Iris pigment epithelial cell (primary cell): ENCODE measurements at places on chromosomes 11 and 22.
A peak's percentile ranks its signal among the peaks of the same experiment; 100 is the strongest.

- no peak for DNase-seq
Measured at GRCh38 chr22:39504071-39504470, 2.0 kb downstream of the MIEF1 start.

- DNase-seq = no peak
Measured at GRCh38 chr11:113018913-113019312, 57.7 kb downstream of the NCAM1 start.

DNA sequence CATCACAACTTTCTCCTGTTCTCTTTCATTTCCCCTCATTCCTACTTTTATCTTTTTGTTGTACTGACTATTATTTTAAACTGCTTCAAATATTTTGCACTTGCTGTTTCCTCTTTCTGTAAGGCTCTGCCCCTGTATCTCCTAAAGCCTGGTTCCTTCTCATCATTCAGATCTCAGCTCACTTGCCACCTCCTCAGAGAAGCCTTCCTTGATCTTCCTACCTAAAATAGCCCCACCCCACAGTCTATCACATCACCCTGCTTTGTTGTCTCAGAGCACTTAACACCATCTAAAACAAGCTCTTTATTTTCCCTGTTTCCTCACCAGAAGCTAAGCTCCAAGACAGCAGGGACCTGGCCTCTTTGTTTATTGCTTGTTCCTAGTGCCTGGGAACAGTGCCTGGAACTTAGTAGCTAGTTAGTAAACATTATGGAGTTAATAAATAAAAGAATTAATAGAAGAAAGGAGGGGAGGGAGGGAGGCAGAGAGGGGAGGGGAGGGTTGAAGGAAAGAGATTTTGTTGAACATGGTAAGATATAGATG, 2.5 kb upstream of the STK33 start:
- DNase-seq = no peak

DNA sequence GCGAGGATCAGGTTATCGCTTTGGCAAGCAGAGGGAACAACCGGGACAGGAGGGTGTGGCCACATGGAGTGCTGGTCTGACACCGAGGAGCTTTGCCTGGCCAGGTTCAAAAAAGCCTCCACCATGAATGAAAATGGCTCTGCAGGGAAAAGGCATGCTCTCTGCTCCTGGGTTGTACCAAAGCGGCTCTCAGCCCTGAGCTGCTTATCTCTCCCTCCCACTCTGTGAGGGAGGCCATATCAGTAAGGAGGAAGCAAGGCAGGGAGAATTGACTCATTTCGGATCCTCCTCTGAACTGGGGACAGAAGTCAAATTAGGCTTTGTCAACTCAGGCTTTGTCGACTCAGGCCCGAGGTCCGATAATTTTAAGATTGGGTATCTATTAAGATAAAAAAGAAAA, 82.9 kb upstream of the CRTAM start:
- DNase-seq = no peak

DNA sequence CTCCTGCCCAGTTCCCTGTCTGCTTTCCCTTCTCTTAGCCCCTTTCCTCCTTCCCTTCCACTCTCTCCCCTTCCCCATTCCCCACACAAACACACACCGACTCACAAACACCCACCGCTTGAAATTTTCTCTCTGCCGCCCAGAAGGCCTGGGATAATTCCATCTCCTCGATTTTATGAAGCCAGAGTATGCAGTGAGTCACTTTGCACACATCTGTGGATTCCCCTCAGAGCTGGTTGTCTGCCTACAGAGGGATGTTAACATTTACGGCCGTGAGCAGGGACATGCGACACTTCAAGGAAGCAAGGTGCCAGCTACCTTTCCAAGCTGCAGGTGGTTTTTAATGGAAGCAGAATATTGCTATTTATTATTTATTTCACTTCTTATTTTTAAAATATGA, 332.0 kb downstream of the TENM4 start:
- no peak for DNase-seq

GRCh38 chr11:15890031-15890713, 466.2 kb downstream of the SOX6 start:
- peak; percentile 37 for DNase-seq

DNA sequence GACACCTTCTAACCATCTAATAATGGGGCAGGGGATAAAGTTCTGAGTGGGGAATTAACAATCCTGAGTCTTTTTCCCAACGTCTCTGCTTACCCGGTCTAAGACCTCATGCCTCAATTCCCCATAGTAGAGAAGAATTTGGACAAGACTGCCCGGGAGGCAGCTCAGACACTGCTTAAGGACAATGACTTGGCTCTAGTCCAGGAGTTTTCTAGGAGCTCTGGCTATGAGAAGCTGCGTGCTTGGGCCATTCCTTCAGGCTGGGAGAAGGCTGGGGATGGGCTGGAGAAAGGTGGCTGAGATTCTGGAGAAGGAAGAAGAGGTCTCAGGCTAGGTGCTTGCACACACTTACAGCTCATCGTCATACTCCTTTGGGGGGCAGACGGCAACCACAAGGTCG, 19.8 kb upstream of the ABCC8 start:
- DNase-seq = no peak

DNA sequence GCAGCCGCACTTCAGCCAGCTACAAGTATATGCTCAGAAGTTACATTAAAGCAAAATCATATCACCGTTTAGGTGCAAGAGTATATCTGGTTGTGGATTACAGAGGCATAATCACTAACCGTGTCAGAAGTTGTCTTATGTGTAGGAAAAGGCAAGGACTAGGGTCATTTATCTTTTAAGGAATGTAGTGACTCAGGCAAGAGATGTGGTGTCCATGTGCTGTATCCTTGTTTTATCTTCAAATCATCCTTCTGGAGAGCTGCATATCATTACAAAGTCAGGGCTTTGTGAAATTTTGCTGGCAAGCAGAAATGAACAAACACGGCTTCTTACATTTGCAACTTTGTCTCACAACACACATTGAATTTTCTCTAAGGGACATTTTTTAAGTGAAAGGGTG, 12.7 kb upstream of the CHORDC1 start:
- DNase-seq = no peak

DNA sequence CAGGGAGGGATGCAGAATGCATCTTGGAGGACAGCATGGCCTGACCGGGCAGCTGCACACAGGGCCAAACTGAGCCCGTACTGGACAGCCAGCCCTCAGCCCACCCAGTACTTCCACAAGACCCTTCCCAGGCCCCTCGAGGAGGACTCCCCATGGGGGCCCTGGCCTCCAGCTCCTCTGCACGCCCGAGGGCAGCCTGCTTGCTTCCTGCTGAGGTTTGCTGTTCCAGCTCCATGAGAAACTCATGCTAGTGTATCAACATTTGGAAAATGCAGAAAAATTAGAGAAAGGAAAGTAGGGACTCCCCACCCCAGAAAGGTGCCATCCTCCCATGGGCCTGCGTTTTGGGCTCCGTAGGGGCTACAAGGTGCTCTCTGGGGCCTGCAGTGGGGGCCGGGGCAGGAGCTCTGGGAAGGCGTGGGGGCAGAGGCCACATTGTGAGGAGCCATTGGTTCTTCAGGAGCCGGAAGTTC, 21.3 kb upstream of the CCDC188 start:
- DNase-seq = no peak

DNA sequence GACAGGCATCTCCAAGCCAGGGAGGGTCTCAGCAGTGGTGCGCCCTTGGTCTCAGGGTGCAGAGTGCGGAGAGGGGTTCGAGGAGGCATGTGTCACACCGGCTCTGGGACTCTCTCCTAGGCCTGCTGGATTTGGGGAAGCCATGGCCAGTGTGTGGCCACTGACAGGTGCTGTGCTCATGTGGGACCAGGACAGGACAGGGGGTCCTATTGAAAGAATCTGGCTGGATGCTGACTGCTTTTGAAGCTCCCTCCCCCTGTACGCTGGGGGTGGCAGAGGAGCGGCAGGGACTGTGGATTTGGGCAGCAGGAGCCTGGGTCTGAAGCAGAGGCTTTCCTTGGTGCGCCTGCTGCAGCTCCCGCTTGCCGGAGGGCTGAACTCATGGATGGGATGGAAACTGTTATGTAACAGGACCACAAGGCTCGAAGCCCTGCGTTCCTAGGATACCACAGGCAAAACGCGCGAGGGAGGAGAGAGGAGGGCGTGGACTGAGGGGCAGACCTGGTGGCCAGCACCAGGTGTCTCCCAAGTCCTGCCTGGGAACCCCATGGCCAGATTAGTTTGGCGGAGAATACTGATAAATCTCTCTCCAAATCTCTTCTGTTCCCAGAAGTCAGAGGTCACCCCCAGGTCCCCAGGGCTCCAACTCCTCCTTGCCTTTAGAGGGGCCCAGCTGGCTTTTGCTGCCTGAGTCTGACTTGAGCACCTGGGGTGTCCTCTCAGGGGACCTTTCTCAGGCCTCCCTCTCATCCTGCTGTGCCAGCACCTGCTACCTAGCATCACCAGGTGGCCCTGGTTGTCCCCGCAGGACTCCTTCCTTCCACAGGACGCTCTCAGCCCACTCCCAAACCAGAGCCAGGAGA, 13.8 kb upstream of the TEF start:
- peak; percentile 67 for DNase-seq

DNA sequence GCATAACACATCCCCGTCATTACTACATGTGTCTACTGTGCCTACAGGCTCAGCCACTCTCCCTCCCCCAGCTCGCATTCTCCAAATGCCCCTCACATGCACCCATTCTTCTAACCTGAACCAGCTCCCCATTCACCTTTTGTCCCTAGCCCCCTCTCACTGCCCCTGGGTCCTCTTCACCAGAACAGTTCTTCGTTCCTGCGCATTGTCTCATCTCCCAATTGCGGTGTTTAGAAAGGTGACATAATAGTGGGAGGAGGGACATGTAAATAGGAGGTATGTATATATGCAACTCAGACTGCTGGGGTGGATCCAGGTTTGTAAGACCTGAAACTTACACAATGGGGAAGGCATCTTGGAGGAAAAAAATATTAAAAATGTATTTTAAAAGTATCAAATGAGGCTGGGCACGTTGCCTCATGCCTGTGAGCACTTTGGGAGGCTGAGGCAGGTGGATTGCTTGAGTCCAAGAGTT, 4.7 kb upstream of the VSIG2 start:
- no peak for DNase-seq
